Stimulated activated CD4-positive, alpha-beta T cell treated with anti-CD3 and anti-CD28 coated beads, Interleukin-2, amount 100 ng/mL, for 24 hours (primary cell): ENCODE measurements at places on chromosomes 13 and 19.

DNA sequence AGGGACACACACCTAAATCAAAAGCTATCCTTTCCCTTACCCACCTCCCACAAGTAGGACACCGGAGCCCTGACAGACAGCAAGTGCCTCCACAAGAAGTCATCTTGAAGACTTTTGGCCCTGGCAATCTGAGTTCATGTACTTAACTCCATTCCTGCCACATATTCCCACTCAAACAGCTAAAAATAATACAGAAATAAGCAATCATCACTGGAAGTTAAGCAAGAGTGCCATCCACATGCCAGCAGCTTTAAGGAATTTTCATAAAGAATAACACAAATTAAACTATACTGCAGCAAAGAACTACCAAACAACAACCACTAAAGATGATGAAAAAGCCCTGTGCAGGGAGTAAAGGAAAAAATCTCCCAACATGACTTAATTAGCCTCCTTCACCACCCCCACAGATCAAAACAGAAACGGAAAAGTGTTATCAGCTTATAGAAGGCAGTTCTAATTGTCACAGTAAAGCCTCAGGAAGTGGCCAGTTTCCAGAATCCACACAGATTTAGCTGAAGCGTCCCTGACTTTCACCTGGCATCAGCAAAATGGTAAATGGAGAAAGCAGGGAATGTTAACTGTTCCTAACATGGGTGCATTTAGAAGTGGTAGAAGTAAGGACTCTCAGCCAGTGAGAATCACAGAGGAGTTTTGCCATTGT, 343.9 kb downstream of the TBC1D4 start:
- no peak for DNase-seq

DNA sequence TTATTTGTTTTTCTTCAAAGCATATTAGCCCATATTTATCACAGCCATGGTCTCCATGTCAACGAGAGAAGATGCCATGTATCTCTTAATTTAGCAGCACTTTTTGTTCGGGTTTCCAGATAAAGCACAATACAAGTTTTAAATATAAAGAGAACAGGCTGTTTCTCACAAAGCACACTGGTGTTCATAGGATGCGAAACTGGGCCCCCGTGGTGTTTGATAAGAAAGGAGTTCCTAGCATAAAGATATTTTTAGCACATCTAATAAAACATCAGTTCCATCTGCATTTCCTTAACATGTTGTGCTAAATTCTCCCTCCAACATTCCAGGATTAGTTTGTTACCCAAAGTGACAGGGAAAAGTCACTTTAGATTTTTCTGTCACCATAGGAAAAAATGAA, 72.4 kb upstream of the EDNRB start:
- DNase-seq: no peak

DNA sequence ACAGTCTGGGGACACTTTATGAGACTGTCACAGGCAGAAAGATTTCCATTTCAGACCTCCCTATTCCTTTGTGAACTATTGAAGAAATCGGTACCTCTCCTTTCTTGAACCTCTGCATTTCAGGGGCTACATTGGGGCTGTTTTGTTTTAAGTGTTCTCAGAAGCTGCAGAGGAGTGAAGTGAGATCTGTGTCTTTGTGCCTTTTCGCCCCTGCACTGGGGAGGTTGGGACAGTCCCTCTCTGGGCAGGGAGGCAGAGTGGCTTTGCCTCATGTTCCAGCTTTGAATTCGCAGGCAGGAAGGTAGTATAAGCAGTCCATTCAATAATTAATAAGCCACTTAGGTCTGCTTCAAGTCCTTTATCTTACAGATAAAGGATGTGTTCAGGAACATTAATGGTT, 9.5 kb upstream of the AMER2 start:
- no peak for DNase-seq

DNA sequence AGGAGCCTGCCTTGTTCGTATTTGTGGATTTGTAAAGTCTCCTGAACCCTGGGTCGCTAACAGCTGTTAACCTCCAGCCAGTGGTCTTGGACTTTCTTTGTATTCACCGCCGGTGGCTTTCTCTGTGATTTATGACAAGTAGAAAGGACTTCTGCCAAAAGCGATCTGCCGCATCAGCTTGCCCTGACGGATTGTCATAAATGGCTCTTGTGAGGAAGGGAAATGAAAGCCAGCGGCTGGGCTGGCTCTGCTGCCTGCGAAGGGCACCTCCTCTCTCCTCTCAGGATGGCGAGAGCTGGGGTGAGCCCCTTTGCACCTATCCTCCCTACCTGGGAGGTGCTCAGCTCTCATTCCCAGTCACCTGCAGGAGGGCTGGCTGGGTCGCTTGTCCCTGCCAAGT, 25.6 kb downstream of the DHRS12 start:
- no peak for DNase-seq

DNA sequence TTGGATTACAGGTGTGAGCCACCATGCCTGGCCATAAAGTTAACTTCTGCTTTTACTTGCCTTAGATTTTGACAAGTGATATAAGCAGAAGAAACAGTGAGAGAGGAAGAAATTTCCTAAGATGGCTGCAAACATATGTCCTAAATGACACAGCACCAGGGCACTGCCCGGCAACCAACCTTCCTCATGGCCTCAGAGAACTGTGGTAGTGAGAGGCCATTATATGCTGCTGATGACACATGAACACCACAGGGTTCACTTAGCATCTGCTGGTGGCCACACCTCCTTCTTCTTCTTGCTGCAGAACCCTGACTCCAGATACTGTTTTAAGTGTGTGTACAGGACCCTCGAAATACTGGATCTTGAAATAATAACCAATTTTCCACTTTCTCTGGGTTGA, 88.2 kb downstream of the KCTD12 start:
- no peak for DNase-seq

- no peak for DNase-seq
Measured at GRCh38 chr13:40784540-40784939, 4.9 kb upstream of the SLC25A15 start.

GRCh38 chr13:63381078-63381859, 1965.6 kb upstream of the PCDH20 start:
- DNase-seq: no peak

GRCh38 chr13:36014763-36015162, 116.4 kb downstream of the DCLK1 start:
- DNase-seq: no peak

GRCh38 chr19:32141840-32142511, 203.4 kb upstream of the ZNF507 start:
- no peak for DNase-seq

DNA sequence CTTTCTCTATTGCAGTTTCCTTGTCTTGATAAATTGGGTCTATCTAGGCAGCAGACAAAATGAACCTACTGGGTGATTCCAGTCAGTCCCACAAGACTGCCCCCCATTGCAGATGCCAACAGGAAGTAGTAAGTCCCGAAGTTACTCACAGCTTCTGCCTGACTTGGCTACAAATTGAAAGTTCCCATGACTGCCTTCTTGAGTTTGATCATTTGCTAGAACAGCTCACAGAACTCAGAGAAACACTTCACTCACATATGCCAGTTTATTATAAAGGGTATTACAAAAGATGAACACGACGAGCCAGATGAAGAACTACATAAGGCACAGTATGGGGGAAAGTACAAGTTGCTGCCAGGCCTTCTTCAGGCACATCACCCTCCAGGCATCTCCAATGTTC, 50.0 kb downstream of the TEX26 start:
- DNase-seq: no peak

DNA sequence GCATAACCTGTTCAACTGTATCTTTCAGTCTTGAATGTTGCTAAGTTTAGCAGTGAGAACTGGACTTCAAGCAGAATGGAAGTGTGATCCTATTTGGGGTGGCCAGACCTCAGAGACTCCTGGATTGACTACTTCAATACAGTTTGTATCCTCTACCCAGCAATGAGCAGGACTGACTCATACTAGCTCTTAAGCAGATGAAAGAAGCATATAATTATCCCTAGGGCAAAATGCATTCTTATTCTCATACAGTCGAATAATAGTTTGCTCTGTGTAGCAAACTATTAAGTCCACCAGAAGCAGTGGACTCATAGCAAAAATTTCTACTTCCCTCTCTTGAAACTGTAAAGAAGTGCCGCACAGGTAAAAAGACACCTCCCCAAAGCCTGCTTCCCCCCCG, 46.4 kb upstream of the FAM216B start:
- DNase-seq: no peak
